ENCODE measurements at places on chromosomes 4 and X. TPM values are rescaled to one million over a fixed set of nuclear protein-coding genes. Genes with fewer than 3 reads are reported as not detected.

GRCh38 chr4:139214039-139214534 is 37.1 kb upstream of the ELF2 start:
- H3K4me3 ChIP-seq = no peak overlapping the region
- H3K36me3 ChIP-seq = no peaks in the 10 kb centered on the region
- DNase-seq = no peak
- peaks cover 1% of the 10 kb centered on the region for H3K4me1 ChIP-seq
- H3K27ac ChIP-seq = no peak overlapping the region
- H3K27me3 ChIP-seq = no peaks in the 10 kb centered on the region

GRCh38 chr4:67678612-67679011 is 22.3 kb downstream of the UBA6 start:
- H3K27me3 ChIP-seq = no peaks in the 10 kb centered on the region
- no peak for DNase-seq
- peaks cover 14% of the 10 kb centered on the region for H3K36me3 ChIP-seq

DNA sequence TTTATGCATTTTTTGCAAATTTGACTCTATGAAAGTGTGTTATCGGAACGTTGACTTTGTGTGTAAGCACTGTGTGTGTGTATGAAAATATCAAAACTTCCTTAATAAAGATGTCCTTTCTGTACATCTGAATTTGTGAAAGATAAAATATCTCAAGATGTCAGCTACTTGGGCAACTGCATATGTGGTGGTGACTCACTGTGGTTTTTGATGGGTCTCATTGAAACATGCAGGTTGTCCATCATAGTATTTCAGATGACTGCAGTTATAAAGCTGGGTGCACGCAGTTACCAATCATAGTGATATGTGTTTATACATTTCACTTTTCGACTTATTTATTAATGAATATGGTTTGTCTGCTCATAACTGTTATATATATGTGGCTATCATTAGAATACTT is 19.7 kb upstream of the BBS12 start:
- no peak overlapping the region for H3K4me3 ChIP-seq
- no peaks in the 10 kb centered on the region for H3K27me3 ChIP-seq
- H3K4me1 ChIP-seq = no peaks in the 10 kb centered on the region

- H3K4me3 ChIP-seq = no peak overlapping the region
- no peaks in the 10 kb centered on the region for H3K36me3 ChIP-seq
- peaks cover 10% of the 10 kb centered on the region for H3K4me1 ChIP-seq
- H3K27ac ChIP-seq = no peak overlapping the region
- no peaks in the 10 kb centered on the region for H3K27me3 ChIP-seq
These were observed 83.9 kb downstream of the MAMLD1 start for GRCh38 chrX:150446995-150447394.

DNA sequence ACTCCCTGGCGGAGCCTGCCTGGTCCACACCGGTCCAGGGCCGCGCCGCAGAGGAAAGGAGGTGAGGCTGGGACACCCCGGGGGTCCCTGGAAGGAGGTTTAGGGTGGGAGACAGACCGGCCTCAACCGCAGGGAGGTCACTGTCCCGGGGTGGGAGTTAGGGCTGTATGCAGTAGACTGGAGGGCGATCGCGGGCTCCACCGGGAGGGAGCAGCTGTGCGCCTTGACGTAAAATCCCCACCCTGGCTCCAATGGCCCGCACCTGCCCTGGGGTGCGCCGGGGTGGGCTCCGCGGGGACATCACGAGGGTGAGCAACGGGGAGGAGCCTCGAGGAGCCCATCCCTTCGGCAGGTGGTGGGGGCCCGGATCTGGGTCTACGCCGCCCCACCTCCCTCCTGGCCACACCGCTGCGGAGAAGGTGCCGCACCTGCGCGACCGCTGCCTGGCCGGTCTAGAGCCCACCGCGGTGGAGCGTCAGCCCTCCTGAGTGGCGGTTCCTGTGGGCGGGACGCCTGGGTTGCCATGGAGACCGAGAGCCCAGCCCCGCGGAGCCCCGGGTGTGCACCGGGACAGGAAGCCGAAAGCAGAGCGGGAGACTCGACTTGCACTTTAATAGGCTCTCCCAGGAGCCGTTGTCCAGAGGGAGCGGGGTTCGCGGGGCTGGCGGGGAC is 105.1 kb downstream of the ADRA2C start:
- DNase-seq = peak; percentile 65
- H3K4me1 ChIP-seq = peaks cover 7% of the 10 kb centered on the region
- H3K4me3 ChIP-seq = no peak overlapping the region
- peaks cover 54% of the 10 kb centered on the region for H3K27me3 ChIP-seq

- DNase-seq = no peak
- no peak overlapping the region for H3K4me3 ChIP-seq
- H3K4me1 ChIP-seq = no peaks in the 10 kb centered on the region
- no peaks in the 10 kb centered on the region for H3K27me3 ChIP-seq
These were observed 12.8 kb upstream of the SAP30 start for GRCh38 chr4:173357939-173358338.

DNA sequence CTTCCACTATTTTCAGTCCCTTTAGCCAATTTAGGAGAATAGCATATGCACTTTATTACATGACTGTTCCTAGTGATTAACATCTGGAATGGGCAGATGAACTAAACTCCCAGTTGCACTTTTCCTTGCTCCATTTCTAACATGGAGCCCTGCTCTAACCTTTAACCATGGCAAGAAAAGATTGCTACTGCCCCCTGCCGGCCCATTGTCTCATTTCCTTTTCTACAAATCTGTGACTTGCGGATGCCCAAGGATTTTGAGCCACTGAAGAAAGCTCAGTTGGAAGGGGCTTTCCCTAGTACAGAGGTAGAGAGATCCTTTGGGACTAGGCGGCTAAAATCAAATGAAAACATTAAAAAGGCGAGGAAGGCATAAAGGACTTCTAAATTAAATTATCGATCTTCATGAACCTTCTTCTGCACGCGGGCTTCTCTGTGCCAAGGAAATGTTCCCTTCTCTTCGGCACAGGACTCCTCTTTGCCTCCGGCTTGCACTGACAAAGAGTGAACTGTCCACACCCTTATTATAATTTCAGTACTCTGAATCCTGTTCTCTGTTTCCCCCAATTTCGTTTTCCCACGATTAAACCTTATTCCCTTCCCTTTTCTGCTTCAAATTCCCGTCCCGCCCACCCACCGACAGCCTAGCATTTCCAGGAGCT is 577 bp upstream of the GLRA2 start:
- DNase-seq = peak; percentile 35
- no peaks in the 10 kb centered on the region for H3K4me1 ChIP-seq
- no peak overlapping the region for H3K27ac ChIP-seq
- no peaks in the 10 kb centered on the region for H3K27me3 ChIP-seq
- no peak overlapping the region for H3K4me3 ChIP-seq
- no peaks in the 10 kb centered on the region for H3K36me3 ChIP-seq

DNA sequence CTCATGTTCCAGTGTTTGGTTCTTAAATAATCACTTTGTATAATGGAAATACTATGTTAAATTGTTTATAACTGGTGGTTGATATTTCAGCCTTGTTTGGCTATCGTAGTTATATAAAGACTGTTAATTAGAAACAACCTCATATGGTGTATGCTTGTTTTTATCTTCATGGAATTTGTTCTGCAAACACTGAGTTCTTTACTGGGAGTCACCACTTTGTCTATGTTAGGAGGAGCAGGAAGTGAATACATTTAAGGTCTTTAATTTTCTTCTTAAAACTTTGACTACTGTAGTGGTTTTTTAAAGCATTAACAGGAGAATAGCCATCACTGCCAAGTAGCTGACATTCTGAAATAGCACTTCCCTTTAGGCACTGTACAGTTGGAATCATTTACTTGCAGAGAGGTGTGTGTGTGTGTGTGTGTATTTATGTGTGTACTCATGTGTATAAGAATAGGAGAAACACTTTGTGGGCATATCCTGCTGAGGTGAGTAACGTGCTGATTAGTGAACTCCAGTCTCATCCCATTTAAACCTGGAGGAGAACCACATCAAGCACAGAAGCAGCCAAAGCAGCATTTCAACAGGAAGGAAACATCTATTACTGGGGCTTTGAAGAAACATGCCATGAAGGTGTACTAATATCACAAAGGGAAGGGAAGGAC is 37.8 kb downstream of the TET2 start:
- DNase-seq = no peak
- H3K36me3 ChIP-seq = no peaks in the 10 kb centered on the region
- H3K27me3 ChIP-seq = no peaks in the 10 kb centered on the region
- no peak overlapping the region for H3K4me3 ChIP-seq

DNA sequence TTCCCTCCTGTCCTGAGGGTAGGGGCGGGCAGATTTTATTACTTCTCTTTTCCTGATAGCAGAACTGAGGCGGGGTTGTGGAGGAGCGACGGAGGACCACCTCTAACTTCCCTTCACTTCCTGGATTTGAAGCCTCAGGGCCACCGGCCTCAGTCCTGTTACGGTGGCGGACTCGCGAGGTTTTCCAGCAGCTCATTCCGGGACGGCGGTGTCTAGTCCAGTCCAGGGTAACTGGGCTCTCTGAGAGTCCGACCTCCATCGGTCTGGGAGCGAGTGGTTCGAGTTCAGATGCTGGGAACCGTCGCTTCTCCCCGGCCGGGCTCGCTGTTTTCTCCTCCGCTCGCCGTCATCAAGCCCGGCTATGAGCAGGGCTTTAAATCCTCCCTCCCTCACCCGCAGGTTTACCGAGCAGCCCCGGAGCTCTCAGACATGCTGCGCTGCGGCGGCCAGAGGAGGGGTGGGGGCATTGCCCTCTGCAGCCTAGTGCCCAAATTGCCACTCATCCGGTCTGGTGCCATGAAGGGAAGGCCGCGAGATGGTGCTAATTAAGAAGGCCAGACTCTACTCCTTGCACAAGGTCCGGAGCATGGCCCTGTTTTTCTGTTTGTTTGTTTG is 23.3 kb downstream of the HAND2 start:
- no peak overlapping the region for H3K27ac ChIP-seq
- H3K36me3 ChIP-seq = no peaks in the 10 kb centered on the region
- peak overlapping the region; percentile 32 for H3K4me3 ChIP-seq
- no peak for DNase-seq
- no peaks in the 10 kb centered on the region for H3K4me1 ChIP-seq

GRCh38 chrX:12383196-12383595 is 244.9 kb downstream of the FRMPD4 start:
- no peak overlapping the region for H3K4me3 ChIP-seq
- DNase-seq = no peak
- H3K4me1 ChIP-seq = no peaks in the 10 kb centered on the region
- no peak overlapping the region for H3K27ac ChIP-seq

DNA sequence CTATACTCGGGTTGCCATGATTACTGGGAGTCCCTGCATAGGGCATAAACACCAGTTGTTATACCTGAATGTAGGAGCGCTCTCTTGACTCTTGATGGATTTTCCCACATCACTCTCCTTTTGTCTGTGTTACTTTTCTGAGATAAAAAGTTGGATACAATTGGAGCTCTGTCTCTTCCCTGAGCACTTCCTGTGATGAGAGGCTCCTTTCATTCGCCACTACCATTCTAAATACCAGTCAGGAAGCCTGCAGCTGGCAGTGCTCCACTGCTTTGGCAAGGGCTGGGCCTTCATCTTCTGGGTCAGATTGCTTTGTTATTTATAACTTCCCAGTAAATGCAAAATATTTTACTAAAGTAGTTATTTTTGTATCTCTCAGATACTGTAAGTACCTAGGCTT is 13.9 kb downstream of the TCEANC start:
- peaks cover 21% of the 10 kb centered on the region for H3K36me3 ChIP-seq
- H3K27me3 ChIP-seq = no peaks in the 10 kb centered on the region
- no peak overlapping the region for H3K27ac ChIP-seq
- no peak for DNase-seq

DNA sequence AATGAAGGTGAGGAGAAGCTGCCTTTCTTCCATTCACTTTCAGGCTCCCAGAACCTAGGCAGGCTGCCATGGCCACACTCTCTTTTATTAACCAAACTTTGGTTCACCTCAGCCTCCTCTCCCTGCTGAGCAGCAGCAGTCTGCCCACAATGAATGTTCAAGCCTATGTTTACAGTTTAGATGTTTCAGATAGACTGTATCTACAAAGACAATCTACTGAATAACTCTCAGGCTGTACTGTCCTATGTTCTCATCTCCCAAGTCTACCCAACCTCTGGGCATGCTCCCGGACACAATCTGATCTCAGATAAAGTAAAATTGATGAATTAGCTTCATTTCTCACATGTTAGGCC is 59.2 kb upstream of the TMEM164 start:
- H3K27ac ChIP-seq = no peak overlapping the region
- no peak for DNase-seq
- no peaks in the 10 kb centered on the region for H3K27me3 ChIP-seq
- no peaks in the 10 kb centered on the region for H3K36me3 ChIP-seq
- no peak overlapping the region for H3K4me3 ChIP-seq

- peaks cover 5% of the 10 kb centered on the region for H3K36me3 ChIP-seq
- DNase-seq = no peak
- H3K27ac ChIP-seq = no peak overlapping the region
- no peaks in the 10 kb centered on the region for H3K27me3 ChIP-seq
- peaks cover 45% of the 10 kb centered on the region for H3K4me1 ChIP-seq
These were observed 32.0 kb upstream of the SPON2 start for GRCh38 chr4:1204286-1204827.

GRCh38 chr4:126081336-126081735 is 766.6 kb downstream of the FAT4 start:
- H3K27ac ChIP-seq = no peak overlapping the region
- no peaks in the 10 kb centered on the region for H3K27me3 ChIP-seq
- H3K4me3 ChIP-seq = no peak overlapping the region
- no peak for DNase-seq
- H3K4me1 ChIP-seq = no peaks in the 10 kb centered on the region

- no peak overlapping the region for H3K4me3 ChIP-seq
- H3K27ac ChIP-seq = no peak overlapping the region
- DNase-seq = no peak
- H3K27me3 ChIP-seq = no peaks in the 10 kb centered on the region
- no peaks in the 10 kb centered on the region for H3K36me3 ChIP-seq
- H3K4me1 ChIP-seq = no peaks in the 10 kb centered on the region
These were observed 102.6 kb downstream of the IL1RAPL2 start for GRCh38 chrX:104668550-104668949.

- no peak overlapping the region for H3K27ac ChIP-seq
- no peaks in the 10 kb centered on the region for H3K27me3 ChIP-seq
- H3K4me3 ChIP-seq = no peak overlapping the region
- H3K36me3 ChIP-seq = no peaks in the 10 kb centered on the region
- H3K4me1 ChIP-seq = no peaks in the 10 kb centered on the region
These were observed 47.0 kb downstream of the ANXA10 start for GRCh38 chr4:168139336-168139735.

GRCh38 chr4:101696276-101697010 is 94.1 kb upstream of the BANK1 start:
- no peaks in the 10 kb centered on the region for H3K27me3 ChIP-seq
- no peak for DNase-seq
- H3K4me1 ChIP-seq = no peaks in the 10 kb centered on the region
- no peak overlapping the region for H3K27ac ChIP-seq
- H3K36me3 ChIP-seq = no peaks in the 10 kb centered on the region

DNA sequence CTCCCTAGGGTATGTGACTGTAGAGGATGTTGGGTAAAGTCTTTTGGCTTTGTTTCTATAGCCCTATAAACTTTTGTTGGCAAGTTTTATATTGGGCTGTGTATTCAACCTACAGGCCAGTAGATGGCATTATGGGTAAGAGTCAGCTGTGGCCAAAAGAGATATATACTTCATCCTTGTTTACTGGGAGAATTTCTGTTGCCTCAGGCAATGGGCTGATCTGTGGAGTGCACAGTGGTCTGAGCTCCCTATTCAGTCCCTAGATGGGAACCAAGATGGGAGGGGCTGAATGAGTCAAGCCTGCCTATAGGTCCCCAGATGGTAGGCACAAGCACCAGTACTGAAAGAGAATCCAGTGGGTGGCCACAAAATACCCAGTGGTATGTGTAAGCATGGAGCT is 580.6 kb downstream of the EPHA5 start:
- no peaks in the 10 kb centered on the region for H3K36me3 ChIP-seq
- DNase-seq = no peak
- no peak overlapping the region for H3K27ac ChIP-seq
- no peak overlapping the region for H3K4me3 ChIP-seq

Gene MAGEA2B
- not detected for total RNA-seq

Gene CCDC149
- total RNA-seq = 1.5 TPM

Gene ANKRD17
- 26.4 TPM for total RNA-seq

Gene HTR2C
- not detected for total RNA-seq

Gene TMEM164
- 11.2 TPM for total RNA-seq

Gene PDZD4
- 0.61 TPM for total RNA-seq

Gene SAGE1
- total RNA-seq = not detected

Gene EIF2S3
- total RNA-seq = 168 TPM

All from thymus (tissue), 14 donors.